ENCODE measurements at places on chromosomes 3 and 15. TPM values are rescaled to one million over a fixed set of nuclear protein-coding genes. Genes with fewer than 3 reads are reported as not detected.

The ZBED2 gene
- 0.12 TPM for total RNA-seq

GRCh38 chr3:184742676-184743135, 30.8 kb upstream of the MAGEF1 start:
- peaks cover 5% of the 10 kb centered on the region for H3K36me3 ChIP-seq
- peaks cover 4% of the 10 kb centered on the region for H3K4me1 ChIP-seq
- H3K27ac ChIP-seq, result no peak overlapping the region
- no peak for DNase-seq

The NME9 gene
- 0.60 TPM for total RNA-seq

DNA sequence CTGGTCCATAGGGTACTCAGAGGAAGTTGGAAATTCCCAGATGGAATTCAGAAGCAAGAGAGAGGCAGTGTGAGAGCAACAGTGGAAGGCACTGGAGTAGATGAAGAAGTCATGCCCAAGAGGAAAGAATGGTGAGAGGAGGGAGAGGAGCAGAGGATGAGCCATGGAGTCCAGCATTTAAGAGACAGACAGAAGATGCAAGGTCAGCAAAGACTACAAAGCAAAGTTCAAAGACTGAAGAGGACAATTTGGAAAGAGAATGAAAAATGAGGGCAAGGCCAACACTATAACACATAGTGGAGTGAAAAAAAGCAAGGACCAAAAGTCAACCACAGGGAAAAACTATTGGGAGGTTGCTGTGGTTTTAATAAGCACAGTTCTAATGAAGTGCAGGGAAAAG, 178.7 kb downstream of the SSR3 start:
- peaks cover 4% of the 10 kb centered on the region for H3K36me3 ChIP-seq
- no peak for DNase-seq
- H3K27ac ChIP-seq, result no peak overlapping the region
- peaks cover 31% of the 10 kb centered on the region for H3K27me3 ChIP-seq
- no peak overlapping the region for H3K4me3 ChIP-seq

DNA sequence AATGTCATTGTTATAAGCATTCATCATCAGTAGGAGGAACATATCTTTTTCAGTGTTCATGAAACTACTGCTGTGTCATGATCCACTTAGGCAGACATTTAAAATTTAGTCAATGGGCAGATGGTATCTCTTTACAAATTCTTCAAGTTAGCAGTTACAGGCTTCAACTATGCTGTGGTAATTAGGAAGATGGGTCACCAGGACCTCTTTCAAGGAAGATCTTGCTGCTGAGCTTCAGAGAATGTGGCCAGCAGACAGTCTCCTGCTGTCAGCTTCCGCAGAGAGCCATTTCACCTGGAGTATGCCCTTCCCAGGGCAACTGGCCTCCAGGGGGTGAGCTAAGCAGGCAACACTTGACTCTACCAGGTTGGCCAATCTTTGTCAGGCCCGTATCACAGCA, 19.4 kb downstream of the IFT57 start:
- H3K36me3 ChIP-seq, result peaks cover 4% of the 10 kb centered on the region
- H3K27me3 ChIP-seq, result no peaks in the 10 kb centered on the region
- H3K4me3 ChIP-seq, result no peak overlapping the region
- peak overlapping the region; percentile 10 for H3K27ac ChIP-seq

GRCh38 chr15:35505809-35506208, 40.2 kb downstream of the DPH6 start:
- DNase-seq, result no peak
- H3K4me1 ChIP-seq, result peaks cover 7% of the 10 kb centered on the region
- H3K36me3 ChIP-seq, result peaks cover 3% of the 10 kb centered on the region
- no peak overlapping the region for H3K27ac ChIP-seq
- no peaks in the 10 kb centered on the region for H3K27me3 ChIP-seq
- H3K4me3 ChIP-seq, result no peak overlapping the region

The MAP6D1 gene
- total RNA-seq, result 0.26 TPM

DNA sequence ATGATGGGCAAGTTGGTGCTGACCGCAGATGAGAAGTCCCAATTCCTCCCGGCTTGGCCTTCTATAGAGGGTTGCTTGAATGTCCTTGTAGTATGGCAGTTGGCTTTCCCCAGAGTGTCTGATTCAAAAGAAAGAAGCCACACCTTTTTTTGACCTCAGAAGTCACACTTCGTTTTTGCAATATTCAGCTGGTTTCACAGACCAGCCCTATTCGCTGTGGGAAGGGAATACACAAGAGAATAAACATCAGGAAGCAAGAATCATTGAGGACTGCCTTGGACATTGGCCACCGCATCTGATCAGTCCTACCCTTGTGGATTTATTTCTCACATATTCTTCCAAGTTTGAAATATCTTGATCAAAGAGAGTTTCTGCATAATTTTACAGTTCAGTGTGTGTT, 228.6 kb upstream of the SUCLG2 start:
- H3K4me1 ChIP-seq, result no peaks in the 10 kb centered on the region
- no peak for DNase-seq
- no peak overlapping the region for H3K4me3 ChIP-seq
- no peak overlapping the region for H3K27ac ChIP-seq
- no peaks in the 10 kb centered on the region for H3K36me3 ChIP-seq
- peaks cover 6% of the 10 kb centered on the region for H3K27me3 ChIP-seq

The CHDH gene
- 0.94 TPM for total RNA-seq

The EPHB1 gene
- 1.3 TPM for total RNA-seq

DNA sequence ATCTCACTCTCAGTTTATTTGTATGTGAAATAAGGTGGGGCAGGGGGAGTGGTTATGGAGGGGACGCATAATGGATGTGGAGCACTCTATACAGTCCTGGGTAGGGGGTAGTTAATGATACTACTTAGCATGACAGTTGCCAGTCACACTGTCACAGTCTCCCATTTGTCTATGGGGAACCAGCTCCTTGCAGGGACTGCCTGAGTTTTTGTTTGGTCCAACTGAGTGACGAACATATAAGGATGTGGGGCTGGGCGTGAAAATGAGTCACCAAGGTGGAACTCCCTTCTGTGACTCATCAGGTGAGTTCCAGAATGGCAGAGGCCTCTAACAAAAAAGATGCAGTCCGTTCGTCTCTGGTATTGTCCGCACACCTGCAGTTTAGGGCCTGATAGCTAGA, 235.3 kb upstream of the ST8SIA2 start:
- peaks cover 15% of the 10 kb centered on the region for H3K36me3 ChIP-seq
- H3K27ac ChIP-seq, result peak overlapping the region; percentile 72
- H3K4me1 ChIP-seq, result peaks cover 28% of the 10 kb centered on the region
- H3K27me3 ChIP-seq, result no peaks in the 10 kb centered on the region
- H3K4me3 ChIP-seq, result no peak overlapping the region
- no peak for DNase-seq

DNA sequence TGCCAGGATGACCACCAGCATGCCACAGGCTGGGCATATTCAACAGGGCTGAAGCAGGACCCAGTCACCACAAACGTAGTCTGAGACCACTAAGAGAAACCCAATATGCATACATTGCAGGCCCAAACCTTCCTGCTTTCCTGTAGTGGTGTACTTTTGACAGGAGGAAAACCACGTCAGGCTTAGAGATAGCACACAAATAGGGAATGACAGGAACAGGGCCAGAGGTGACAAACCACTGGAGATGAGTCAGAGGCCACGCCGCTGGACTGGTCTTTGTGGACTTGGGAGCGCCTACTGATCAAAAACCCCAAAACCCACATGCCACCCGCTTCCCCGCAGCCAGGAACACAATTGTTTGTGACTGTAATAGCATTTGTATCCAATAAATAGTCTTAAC, 3.6 kb upstream of the EFCAB12 start:
- H3K4me3 ChIP-seq, result no peak overlapping the region
- no peaks in the 10 kb centered on the region for H3K36me3 ChIP-seq
- H3K27ac ChIP-seq, result peak overlapping the region; percentile 27
- H3K27me3 ChIP-seq, result no peaks in the 10 kb centered on the region
- no peak for DNase-seq

DNA sequence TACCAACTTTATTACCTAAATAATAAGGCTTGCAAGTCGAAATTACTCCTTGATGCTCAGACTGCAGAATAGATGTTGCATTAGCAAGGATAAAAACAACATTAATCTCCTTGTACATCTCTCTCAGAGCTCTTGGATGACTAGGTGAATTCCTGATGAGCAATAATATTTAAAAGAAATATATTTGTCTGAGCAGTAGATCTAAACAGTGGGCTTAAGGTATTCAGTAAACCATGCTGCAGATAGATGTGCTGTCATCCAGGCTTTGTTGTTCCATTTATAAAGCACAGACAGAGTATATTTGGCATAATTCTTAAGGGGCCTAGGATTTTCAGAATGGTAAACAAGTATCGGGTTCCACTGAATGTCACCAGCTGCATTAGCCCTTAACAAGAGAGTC, 257.1 kb downstream of the TUSC7 start:
- H3K27me3 ChIP-seq, result no peaks in the 10 kb centered on the region
- no peak overlapping the region for H3K27ac ChIP-seq
- H3K4me1 ChIP-seq, result no peaks in the 10 kb centered on the region
- no peak overlapping the region for H3K4me3 ChIP-seq
- H3K36me3 ChIP-seq, result no peaks in the 10 kb centered on the region

DNA sequence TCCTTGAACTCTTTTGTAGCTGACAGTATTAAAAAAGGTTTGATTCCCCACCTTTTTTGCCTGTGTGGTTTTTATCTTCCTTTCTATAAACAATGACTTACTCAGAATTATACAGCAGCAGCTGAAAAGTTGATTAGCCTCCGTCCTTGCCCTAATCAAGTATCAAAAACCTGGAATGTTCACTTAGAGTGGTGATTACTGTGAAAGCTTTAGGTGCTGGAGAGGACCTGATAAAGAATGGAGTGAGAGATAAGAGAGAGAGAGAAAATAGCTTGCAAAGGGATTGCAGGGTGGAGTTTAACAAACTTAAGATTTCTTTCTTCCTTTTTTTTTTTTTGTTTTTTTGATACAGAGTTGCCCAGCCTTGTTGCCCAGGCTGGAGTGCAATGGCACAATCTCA, 6.7 kb downstream of the CGNL1 start:
- no peaks in the 10 kb centered on the region for H3K4me1 ChIP-seq
- H3K36me3 ChIP-seq, result peaks cover 3% of the 10 kb centered on the region
- no peak overlapping the region for H3K27ac ChIP-seq
- peaks cover 64% of the 10 kb centered on the region for H3K27me3 ChIP-seq
- DNase-seq, result no peak

The DISP2 gene
- 0.03 TPM for total RNA-seq

DNA sequence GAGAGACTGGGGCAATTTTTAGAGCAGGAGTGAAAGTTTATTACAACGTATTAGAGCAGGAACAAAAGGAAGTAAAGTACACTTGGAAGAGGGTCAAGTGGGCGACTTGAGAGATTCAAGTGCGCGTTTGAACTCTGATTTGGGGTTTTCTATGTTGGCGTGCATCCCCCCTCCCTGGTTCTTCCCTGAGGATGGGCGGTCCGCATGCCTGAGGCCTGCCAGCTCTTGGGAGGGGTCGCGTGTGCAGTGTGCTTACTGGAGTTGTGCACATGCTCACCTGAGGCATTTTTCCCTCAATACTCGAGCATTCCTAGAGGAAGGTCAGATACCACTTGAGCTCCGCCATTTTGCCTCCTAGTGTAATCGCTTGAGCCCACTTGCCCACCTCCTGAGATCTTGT, 10.4 kb upstream of the CHAC1 start:
- no peak for DNase-seq
- no peaks in the 10 kb centered on the region for H3K36me3 ChIP-seq

The CD86 gene
- 4.3 TPM for total RNA-seq

DNA sequence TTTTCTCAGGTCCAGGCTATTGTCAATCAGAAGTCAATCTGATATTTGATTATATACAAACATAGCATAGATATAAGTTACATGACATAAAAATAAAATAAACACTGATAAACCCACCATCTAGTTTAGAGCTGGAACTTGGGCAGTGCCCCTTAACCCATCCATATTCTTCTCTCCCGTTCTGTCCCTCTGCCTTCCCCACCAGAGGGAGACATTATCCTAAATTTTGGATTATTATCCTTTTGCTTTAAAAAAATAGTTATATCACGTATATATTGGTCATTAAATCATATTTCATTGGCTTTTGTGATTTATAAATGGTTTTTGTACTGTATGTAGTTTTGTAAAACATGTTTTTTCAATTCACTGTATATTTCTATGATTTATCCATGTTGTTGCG, 107.9 kb downstream of the GMPS start:
- no peaks in the 10 kb centered on the region for H3K4me1 ChIP-seq
- H3K36me3 ChIP-seq, result no peaks in the 10 kb centered on the region
- no peak for DNase-seq
- no peak overlapping the region for H3K4me3 ChIP-seq
- H3K27me3 ChIP-seq, result no peaks in the 10 kb centered on the region

DNA sequence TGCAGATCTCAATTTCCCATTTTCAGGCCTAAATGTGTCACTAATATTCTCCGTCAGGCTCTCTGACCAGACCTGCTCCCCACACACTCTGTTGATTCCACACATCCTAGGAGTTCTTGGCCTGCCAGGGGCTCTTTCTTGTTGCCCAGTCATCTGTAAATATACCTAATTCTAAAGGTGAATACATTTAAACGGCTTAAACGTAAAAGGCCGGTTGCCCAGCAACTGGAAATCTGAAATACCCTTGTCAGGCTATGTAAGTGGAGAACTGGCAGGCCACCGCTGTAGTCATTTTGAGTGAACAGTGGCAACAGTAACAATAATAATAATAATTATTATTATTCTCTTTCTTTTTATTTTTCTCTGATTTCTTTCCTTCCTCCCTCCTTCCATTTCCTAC, 302.7 kb downstream of the AGBL1 start:
- no peak for DNase-seq
- H3K4me1 ChIP-seq, result peaks cover 2% of the 10 kb centered on the region
- no peak overlapping the region for H3K27ac ChIP-seq
- H3K36me3 ChIP-seq, result no peaks in the 10 kb centered on the region

- no peaks in the 10 kb centered on the region for H3K27me3 ChIP-seq
- no peak for DNase-seq
- H3K4me3 ChIP-seq, result peak overlapping the region; percentile 77
- H3K27ac ChIP-seq, result peak overlapping the region; percentile 22
These were observed 305.7 kb downstream of the RPLP1 start for GRCh38 chr15:69758291-69758771.

The PATL2 gene
- total RNA-seq, result 26.7 TPM

The ARF4 gene
- total RNA-seq, result 69.0 TPM

- H3K4me3 ChIP-seq, result no peak overlapping the region
- no peaks in the 10 kb centered on the region for H3K4me1 ChIP-seq
- H3K36me3 ChIP-seq, result no peaks in the 10 kb centered on the region
- no peaks in the 10 kb centered on the region for H3K27me3 ChIP-seq
- no peak for DNase-seq
These were observed 142.2 kb upstream of the ZNF385D start for GRCh38 chr3:21893242-21893641.

The CHST2 gene
- 2.2 TPM for total RNA-seq

GRCh38 chr3:6912240-6912639, 51.3 kb downstream of the GRM7 start:
- H3K4me1 ChIP-seq, result no peaks in the 10 kb centered on the region
- no peak overlapping the region for H3K27ac ChIP-seq
- no peaks in the 10 kb centered on the region for H3K27me3 ChIP-seq

DNA sequence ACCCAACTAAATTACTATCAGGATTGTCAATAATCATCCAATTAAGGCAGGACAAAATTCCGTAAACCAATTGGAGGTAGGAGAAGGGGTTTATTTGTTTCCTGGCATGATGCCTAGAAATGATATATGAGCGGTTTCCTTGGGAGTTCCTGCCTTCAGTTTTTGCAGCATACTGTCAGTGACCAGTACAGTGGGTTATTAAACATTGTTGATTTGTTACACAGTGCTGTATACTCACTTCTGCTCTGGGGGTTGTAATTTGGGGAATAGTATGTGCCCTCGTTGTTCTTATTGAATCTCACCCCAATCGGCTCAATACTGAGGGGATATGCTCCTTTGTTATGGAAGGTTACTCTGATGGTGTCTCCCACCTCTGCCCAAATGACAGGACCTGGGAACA, 22.2 kb downstream of the CP start:
- no peak overlapping the region for H3K27ac ChIP-seq
- peaks cover 30% of the 10 kb centered on the region for H3K27me3 ChIP-seq
- no peak for DNase-seq
- H3K4me3 ChIP-seq, result no peak overlapping the region
- peaks cover 5% of the 10 kb centered on the region for H3K4me1 ChIP-seq
